ENCODE measurements at places on chromosomes 6 and 20.

DNA sequence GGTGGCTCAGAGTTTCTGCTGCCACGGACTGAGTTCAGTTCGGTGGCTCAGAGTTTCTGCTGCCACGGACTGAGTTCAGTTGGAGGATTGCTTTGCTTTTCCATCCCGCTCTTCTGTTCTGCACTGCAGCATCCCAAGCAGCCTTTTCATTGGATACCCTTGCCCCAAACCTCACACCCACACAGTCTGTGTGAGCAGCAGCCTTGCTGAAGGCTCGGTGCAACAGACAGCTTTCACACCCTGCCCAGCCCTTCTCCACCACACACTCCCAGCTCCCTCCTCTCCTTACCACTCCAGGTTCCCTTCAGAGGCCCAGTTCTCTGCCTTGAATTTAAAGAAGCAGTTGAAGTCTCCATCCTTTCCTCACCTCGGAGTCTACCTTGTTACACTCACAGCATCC is 52.5 kb upstream of the CHD6 start:
- no peak for DNase-seq

- DNase-seq: no peak
Measured at GRCh38 chr6:87200469-87201175, 45.3 kb downstream of the ZNF292 start.

GRCh38 chr6:15880262-15880973 is 217.6 kb upstream of the DTNBP1 start:
- DNase-seq: no peak

DNA sequence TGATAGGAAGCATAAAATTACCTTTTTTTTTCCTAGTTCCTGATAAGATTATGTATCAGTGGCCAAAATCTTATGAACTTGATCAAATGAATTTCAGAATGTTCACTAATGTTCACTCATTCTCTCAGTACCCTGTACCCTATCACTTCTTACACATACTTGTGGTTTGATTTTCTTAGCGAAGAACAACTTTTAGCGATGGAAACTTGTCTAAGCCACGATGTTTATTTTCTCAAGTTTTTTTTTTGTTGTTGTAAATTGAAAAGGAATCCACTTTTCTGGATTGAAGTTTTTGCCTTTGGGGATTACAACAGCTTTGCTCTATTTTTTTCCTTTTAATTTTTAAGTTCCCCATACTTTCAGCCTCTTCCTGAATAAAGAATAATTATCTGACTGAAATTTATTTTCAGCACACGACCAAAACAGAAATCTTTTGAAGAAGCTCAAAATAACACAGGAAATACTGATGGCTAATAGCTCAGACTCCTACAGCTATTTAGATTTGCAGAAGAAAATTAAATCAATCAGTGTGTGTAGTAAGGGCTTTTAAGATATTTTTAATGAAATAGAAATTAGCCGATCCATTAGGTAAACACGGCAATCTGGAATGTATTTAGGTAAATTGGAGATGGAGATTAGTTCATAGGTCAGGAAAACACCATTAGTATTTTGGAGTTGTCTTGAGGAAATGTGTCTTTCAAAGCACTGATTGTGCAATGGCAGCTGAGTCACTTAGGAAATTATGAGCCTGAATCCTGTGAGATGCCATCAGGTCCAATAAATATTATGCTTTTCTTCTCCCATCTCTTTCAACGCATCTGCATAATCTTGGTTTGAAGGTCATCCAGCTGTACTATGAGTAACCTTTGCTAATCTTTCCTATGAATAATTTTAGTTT is 217.5 kb downstream of the GJA1 start:
- no peak for DNase-seq

GRCh38 chr6:31732029-31732428 is 2.9 kb upstream of the DDAH2 start:
- DNase-seq: no peak

DNA sequence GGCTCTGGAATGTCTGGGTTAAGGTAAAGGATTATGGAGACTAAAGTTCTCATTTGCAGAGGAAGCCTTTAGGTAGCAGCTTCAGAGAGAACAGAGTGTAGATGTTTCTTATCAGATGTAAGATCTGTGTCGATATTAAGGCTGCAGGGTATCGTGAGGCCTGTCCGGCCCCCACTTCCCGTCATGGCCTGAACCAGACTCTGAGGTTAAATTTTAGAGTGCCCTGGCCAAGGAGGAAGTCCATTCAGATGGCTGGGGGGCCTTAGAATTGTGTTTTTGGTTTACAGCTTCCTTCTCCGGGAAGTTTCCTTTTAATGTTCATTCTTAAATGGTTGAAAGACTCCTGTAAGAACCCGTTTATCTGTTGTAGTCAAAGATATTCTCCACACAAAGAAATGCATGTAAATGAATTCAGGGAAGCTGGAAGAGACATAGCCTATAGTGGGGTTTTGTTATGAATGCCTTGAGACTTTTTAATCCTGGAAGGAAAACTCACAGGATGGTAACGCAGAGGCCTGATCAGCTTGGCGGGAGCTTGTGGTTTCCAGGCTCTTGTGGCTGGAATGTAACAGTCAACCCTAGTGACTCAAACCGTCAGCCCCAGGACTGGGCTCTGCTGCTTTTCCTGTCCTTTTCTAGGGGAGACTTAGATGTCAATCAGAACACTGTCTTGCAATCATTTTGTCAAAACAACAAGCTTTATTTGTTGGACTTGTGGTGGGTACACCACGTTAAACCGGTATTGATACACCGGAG is 34.7 kb downstream of the KIF25 start:
- DNase-seq: no peak

DNA sequence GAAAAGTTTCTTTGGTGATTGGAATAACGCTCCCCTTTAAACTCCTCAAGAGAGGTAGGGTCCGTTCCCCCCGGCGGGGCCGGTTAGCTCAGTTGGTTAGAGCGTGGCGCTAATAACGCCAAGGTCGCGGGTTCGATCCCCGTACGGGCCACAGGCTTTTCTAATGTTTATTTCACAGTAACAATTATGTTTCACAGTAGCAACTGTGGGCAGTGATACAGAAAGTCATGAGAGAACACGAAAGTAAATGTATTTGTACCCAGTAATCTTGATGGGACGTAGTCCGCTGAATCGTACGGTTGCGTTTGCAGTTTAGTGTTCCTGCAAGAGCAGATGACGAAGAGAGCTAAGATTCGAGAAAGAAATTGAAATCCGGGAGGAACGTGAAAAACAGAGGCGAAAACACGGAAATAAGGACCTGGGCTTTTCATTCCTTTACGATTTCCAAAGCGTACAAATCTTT is 505.5 kb downstream of the PRIM2 start:
- DNase-seq: no peak

DNA sequence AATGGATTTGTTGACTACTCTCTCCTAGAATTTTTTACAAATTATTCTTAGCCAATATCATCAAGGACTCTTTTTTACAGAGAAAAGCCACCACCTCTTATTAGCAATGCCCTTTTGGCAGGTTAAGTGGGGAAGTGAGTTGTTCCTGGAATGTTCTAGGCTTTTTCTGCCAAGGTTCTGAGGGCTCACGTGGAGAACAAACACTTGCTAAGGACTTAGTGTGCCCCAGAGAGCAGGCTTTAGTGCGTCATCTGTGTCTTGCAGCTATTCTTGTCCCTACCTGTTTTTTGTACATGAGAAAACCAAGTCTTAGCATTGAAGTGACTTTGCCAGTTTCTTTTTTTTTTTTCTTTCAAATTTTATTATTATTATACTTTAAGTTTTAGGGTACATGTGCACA is 33.5 kb downstream of the CFAP61 start:
- DNase-seq: no peak

DNA sequence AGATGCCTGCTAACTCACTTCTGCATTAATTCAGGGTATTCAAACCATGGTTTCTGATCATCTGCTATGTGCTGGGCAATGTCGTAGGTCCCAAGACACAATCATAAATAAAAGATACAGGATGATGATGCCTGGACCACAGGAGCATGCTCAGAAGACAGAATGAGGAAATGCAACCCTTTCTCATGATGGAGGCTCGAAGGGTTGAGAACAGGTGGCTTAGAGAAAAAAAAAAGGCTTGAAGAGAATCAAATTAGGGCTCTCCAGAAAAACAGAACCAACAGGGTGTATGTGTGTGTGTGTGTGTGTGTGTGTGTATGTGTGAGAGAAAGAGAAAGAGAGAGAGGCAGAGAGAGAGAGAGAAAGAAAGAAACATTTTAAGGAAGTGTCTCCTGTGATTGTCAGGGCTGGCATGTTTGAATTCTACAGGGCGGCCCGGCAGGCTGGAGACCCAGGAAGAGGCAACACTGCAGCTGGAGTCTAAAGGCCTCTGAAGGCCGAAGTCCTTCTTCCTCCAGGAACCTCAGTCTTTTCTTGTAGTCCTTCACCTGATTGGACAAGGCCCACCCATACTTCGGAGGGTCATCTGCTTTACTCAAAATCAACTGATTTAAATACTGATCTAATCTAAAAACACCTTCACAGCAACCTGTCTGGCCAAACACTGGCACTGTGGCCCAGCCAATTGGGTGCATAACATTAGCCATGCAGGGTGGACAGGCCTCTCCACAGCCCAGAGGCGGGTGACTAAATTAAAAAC is 143.8 kb downstream of the ERMARD start:
- no peak for DNase-seq

DNA sequence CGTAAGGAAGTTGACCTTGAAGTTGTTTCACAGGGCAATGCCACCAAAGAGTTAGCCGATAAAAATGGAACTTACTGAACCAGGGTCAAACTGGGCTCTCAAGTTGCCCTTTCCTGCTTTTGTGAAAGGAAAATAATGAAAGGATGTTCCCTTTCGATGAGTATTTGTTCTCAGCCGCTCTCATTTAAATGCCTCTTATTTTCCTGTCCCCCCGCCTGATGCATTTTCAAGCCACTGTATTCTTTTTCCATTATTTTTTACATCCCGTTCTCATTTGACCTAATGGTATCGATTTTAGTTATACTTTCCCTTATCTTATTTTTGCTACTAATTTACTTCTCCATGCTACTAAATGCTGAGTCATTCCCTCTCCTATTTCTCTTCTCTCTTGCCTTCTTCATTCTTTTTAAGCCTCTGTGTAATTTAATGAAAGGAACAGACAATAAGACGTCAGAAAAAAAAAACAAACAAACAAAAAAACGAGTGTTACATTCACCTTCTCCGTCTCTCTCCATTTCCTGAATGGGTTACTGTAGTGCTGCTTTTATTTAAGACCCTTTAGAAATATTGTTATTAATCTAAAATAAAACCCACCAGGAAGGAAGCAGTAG is 655 bp upstream of the NDUFAF4 start:
- DNase-seq: no peak

All from stimulated activated CD8-positive, alpha-beta memory T cell treated with anti-CD3 and anti-CD28 coated beads, Interleukin-4, amount 100 ng/mL, for 48 hours (primary cell).